Thyroid gland (tissue), 4 donors: ENCODE measurements at places on chromosomes 7 and 10. TPM values are rescaled to one million over a fixed set of nuclear protein-coding genes. Genes with fewer than 3 reads are reported as not detected.

The ADGRA1 gene
- 0.13 TPM for total RNA-seq

The VENTX gene
- 0.40 TPM for total RNA-seq

The GBF1 gene
- total RNA-seq = 34.0 TPM

The SHTN1 gene
- 31.6 TPM for total RNA-seq

The NPY4R2 gene
- not detected for total RNA-seq

The GSTK1 gene
- 244 TPM for total RNA-seq

The DGKI gene
- 52.1 TPM for total RNA-seq

The WNT8B gene
- total RNA-seq = not detected

The MMD2 gene
- 0.13 TPM for total RNA-seq

DNA sequence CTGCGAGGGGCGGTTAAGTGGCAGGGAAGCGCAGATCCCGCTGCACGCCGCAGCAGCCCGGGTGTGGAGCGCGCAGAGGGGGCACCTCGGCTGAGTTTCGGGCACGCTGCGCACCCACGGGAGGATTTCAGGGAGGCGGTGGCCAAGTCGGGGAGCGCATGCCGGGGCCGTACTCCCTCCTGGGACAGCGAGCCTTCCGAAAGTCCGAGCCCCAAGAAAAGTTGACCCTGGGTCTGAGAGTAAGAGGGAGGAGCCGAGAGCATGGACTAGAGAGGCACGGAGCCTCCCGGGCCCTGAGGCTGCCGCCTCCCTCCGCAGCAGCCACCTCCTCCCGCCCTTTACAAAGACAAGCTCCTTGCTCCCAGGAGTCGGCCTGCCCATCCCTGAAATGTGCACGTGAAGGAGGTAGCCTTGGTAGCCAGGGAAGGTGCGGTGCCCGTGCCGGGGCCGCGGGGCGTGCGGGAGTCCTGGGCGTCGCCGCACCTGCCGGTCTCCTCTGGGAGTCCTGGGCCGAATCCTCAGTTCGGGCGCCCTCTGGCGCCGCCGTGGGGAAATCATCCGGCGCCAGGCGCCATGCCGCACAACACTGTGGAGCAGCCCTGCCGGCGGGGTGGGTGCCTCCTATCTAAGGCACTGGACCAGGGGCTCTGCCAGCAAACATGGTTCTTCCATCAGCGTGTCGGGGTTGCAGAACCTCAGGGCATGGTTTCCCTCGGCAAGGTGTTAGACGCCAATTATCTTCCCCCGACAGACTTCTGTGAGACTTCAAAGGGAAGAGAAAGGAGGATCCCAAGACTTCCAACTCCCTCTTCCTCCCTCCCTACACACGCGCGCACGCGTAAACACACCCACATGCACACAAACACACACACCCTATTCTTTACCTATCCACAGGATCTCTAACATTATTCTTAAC is 104.0 kb downstream of the TRIL start:
- H3K4me3 ChIP-seq = peak overlapping the region; percentile 23
- peaks cover 2% of the 10 kb centered on the region for H3K27me3 ChIP-seq
- peak; percentile 74 for DNase-seq
- H3K36me3 ChIP-seq = no peaks in the 10 kb centered on the region
- H3K4me1 ChIP-seq = no peaks in the 10 kb centered on the region
- H3K27ac ChIP-seq = no peak overlapping the region

DNA sequence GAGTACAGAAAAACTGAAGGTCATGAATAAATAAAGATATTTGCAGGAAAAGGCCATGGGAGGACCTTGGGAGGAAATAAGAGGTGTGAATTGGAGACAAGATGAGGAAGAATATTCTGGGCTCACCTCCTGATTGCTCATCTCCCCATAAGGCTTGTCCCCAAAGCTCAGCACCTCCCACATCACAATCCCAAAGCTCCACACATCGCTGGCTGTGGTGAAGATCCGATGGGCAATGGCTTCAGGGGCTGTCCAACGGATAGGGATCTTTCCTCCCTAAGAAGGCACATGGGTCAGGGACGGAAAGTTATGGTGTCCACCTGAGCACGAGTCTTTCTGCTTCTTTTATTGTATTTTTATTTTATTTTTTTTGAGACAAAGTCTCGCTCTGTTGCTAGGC is 12.9 kb downstream of the ZYX start:
- H3K27me3 ChIP-seq = no peaks in the 10 kb centered on the region
- no peak overlapping the region for H3K27ac ChIP-seq
- peaks cover 21% of the 10 kb centered on the region for H3K36me3 ChIP-seq
- H3K4me3 ChIP-seq = no peak overlapping the region
- no peak for DNase-seq

DNA sequence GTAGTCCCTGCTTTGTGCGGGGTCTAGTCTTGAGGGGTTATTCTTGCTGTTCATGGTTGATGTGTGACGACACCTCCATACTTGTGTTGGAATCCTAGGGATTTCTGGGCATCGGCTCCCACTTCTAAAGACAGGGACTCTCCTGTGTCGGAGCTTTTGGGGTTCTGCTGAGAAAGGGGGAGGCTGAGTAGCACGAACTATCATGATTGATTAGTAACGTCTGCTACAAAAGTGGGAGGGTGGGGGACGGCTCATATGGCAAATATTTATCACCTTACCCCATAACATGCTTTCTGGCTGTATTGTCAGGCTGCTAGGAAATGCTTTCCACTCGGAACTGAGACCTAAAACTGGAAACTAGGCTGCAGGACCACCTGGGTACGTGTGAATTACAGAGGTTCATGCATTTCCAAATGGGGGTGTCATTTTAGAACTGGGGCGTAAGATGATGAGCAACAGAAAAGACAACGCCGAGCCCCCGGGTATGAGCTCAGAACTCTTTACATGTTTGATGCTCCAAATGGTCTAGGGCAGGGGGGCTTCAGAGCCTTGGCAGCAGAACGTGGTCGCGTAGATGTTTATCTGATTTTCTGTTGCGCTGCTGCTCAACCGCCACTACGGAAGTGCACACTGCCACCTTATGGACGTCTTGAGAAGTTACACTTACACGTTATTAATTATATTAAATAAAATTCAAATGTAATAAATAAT is 15.1 kb upstream of the NME8 start:
- no peaks in the 10 kb centered on the region for H3K27me3 ChIP-seq
- H3K4me1 ChIP-seq = peaks cover 11% of the 10 kb centered on the region
- no peaks in the 10 kb centered on the region for H3K36me3 ChIP-seq
- no peak overlapping the region for H3K27ac ChIP-seq
- no peak overlapping the region for H3K4me3 ChIP-seq

- no peak overlapping the region for H3K27ac ChIP-seq
- DNase-seq = no peak
- no peak overlapping the region for H3K4me3 ChIP-seq
Observed at GRCh38 chr10:17669185-17669872, 25.4 kb downstream of the STAM start.

DNA sequence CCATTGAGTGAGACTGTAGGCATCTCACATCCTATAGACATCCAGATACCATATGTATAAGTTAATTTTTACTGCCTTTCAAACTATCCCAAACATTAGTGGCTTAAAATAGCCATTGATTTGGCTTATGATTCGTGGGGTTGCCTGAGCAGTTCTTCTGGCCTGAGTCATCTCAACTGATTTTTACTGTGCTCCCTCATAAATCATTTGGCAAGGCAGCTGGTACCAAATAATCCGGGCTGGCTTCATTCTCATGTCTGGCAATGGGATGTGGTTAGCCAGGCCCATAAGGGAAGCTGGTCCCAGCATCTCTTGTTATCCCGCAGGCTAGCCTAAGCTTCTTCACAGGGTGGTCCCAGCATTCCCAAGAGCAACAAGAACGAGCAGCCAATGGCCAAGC is 6.7 kb upstream of the LRGUK start:
- no peaks in the 10 kb centered on the region for H3K36me3 ChIP-seq
- no peak for DNase-seq
- H3K4me3 ChIP-seq = no peak overlapping the region
- no peaks in the 10 kb centered on the region for H3K4me1 ChIP-seq
- no peak overlapping the region for H3K27ac ChIP-seq
- no peaks in the 10 kb centered on the region for H3K27me3 ChIP-seq

GRCh38 chr7:23016345-23017253 is 2.7 kb upstream of the HYCC1 start:
- H3K27me3 ChIP-seq = no peaks in the 10 kb centered on the region
- H3K27ac ChIP-seq = no peak overlapping the region
- no peak overlapping the region for H3K4me3 ChIP-seq
- no peaks in the 10 kb centered on the region for H3K36me3 ChIP-seq
- DNase-seq = no peak

GRCh38 chr7:69996121-69996520 is 397.8 kb downstream of the AUTS2 start:
- H3K27ac ChIP-seq = no peak overlapping the region
- H3K36me3 ChIP-seq = no peaks in the 10 kb centered on the region
- peaks cover 11% of the 10 kb centered on the region for H3K4me1 ChIP-seq

GRCh38 chr7:129160161-129160905 is 15.8 kb downstream of the TSPAN33 start:
- no peak overlapping the region for H3K4me3 ChIP-seq
- H3K4me1 ChIP-seq = peaks cover 20% of the 10 kb centered on the region
- no peaks in the 10 kb centered on the region for H3K36me3 ChIP-seq
- no peaks in the 10 kb centered on the region for H3K27me3 ChIP-seq

DNA sequence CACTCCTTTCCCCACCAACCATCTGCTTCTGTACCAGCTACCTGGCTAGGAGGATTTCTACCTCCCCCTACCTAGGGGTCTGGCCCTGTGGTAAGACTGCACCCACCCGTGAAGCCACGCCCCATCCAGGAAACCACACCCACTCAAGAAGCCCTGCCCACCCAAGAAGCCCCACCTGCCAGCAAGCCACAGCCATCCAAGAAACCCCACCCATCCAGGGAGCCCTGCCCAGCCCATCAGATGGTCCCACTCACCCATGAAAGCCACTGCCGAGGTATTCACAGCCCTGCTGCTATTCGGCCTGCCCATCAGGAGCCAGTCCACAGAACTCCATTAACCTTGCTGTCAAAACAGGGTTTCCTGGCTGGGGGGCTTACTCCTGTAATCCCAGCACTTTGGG is 15.6 kb upstream of the MUC3A start:
- H3K4me1 ChIP-seq = no peaks in the 10 kb centered on the region
- DNase-seq = no peak
- H3K4me3 ChIP-seq = no peak overlapping the region
- no peaks in the 10 kb centered on the region for H3K36me3 ChIP-seq
- H3K27ac ChIP-seq = no peak overlapping the region
- no peaks in the 10 kb centered on the region for H3K27me3 ChIP-seq

- no peaks in the 10 kb centered on the region for H3K36me3 ChIP-seq
- peaks cover 32% of the 10 kb centered on the region for H3K4me1 ChIP-seq
- no peak overlapping the region for H3K4me3 ChIP-seq
- H3K27me3 ChIP-seq = no peaks in the 10 kb centered on the region
- no peak for DNase-seq
Observed at GRCh38 chr10:110827410-110827809, 44.3 kb upstream of the PDCD4 start.

DNA sequence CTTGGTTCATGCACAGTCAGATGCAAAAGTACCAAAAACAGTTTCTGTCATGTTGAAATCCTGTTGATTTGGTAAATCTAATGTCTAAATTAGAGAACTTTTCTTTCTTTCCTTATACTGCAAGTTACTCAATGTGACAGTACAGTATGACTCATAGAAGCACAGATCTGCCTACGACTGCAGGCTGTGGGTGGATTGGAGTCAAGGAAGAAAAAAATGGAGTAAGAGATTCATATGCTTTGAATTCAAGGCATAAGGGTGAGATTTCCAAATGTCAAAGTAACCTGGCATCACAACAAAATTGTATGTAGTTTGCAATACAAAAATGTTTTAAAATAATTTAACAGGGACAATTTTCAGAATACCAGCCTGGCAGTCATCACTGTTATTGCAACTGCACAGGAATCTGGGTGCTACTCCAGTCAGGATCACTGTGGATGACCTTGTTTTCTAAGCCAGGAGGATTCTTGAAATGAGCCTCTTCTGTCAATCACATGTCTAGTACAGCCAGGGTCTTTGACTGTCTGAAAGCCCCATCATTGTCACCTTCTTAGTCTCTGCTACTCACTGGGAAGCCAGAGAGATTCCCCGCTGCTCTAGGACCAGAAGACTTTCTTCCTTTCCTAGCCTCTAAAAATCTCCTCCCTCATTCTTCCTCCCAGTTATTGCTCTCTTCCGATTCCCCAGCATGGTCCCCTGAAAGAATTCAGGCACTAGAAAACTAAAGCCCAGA is 83.6 kb downstream of the CD36 start:
- no peak overlapping the region for H3K4me3 ChIP-seq
- peak overlapping the region; percentile 81 for H3K27ac ChIP-seq
- peaks cover 25% of the 10 kb centered on the region for H3K4me1 ChIP-seq
- no peak for DNase-seq

DNA sequence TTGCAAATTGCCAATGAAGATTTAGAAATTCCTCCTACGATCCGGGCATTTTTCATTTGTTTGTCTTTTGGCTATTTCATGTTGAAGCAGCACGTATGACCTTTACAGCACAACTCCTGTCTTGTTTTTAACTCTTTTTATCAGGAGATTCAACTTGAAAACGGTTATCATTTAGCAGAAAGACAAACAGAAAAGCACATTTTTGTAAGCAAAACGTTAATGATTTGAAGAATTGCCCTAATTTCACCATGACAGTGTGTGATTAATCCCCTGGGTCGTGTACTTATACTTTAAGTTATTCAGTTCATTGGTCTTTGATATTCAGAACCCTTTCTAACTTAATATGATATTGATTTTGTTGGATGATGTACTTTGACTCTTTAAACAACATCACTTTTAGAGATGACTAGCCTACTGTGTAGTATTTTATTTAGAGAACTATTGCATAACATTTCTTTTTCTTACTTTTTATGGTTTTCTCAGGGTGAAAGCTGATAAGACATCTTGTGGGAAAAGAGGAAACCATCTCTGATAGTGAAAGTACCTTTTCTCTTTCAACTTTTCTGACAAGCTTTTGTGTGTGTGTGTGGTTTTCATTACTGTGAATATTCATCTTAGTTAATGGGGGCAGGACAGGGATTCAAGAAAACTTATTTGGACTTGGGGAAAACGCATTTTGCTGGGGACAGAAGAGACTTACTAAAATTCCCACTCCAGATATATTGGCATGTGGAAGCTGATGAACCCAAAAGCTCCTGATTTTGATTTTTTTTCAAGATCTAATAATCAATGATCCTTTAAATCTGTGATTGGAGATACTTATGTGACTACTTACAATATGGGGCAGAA is 8.1 kb downstream of the HHEX start:
- peaks cover 42% of the 10 kb centered on the region for H3K4me1 ChIP-seq
- DNase-seq = no peak
- H3K36me3 ChIP-seq = no peaks in the 10 kb centered on the region
- no peaks in the 10 kb centered on the region for H3K27me3 ChIP-seq

DNA sequence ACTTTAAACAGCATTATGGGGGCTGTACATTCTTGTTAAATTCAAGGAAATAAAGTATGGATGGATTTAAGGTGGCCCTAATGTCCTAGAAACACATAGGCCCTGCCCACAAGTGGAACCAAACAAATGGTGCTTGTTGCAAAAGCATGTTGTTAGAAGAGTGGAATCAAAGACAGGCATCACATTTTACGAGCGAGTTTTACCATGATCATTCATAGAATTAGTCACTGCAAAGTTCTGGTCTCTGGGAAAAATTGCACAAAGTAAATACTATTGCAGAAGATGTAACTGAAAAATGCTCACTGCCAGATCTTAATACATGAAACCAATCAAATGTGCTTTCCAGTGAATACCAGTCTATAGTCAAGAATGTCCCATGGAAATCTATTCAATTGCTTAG is 677.1 kb downstream of the PARD3 start:
- H3K4me1 ChIP-seq = no peaks in the 10 kb centered on the region
- H3K36me3 ChIP-seq = no peaks in the 10 kb centered on the region
- H3K27me3 ChIP-seq = no peaks in the 10 kb centered on the region
- no peak overlapping the region for H3K27ac ChIP-seq
